ENCODE measurements at places on chromosomes 2 and 18.

- DNase-seq = no peak
Measured at GRCh38 chr2:120423167-120423943, 77.4 kb downstream of the INHBB start.

DNA sequence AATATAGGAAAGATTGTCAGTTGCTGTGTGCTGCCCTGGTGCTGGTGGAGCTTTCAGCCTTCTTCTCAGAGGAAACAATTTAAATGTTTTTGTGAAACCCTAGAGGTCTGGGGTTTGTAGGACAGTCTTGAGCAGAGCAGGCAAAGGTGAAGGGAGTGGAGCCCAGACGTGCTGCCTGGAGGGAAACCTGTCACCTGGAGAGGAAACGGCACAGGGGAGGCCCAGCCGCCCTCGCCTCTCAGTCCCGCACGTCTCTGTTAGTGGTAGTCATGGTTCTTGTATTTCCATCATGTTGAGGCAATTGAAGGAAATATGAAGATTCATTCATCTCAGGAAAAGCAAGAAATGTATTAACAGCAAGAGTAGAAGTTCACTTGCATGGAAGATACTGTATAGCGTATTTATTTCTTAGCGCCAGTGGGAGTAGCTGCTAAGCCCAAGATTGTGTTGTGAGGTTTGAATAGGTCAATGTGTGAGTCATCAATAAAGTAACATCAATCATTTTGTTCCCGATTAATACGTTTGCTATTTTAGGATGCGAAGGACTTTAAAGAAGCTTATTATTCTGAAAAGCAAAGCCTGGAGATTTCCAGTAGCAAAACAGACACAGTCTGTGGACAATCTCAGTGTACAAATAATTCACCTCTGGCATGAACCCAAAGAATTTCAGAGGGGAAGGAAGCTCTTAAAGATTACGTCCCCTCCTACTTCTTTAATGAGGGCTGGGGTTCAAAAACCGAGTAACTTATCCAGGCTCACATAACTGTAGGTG is 70.4 kb downstream of the LRRFIP1 start:
- DNase-seq = no peak

- no peak for DNase-seq
Measured at GRCh38 chr18:23238651-23239349, 103.5 kb downstream of the CABLES1 start.

DNA sequence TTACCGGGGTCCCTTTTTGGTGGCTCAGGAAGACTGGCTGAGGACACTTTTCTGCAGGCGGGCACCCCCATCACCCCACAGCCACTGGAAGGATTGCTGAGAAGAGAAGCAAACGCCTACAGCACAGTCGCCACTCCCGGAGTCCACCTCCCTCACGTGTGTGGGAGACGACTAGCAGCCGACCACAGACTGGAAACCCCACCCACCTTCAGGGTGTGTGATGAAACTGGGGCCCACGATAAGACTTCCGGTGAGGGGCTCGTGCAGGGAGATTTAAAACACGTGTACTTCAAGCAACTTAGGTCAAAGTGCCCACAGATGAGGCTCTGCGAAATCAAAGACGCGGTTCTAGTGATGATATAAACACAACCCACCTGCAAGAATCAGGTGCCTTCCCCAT is 26.3 kb downstream of the MBP start:
- DNase-seq = no peak

DNA sequence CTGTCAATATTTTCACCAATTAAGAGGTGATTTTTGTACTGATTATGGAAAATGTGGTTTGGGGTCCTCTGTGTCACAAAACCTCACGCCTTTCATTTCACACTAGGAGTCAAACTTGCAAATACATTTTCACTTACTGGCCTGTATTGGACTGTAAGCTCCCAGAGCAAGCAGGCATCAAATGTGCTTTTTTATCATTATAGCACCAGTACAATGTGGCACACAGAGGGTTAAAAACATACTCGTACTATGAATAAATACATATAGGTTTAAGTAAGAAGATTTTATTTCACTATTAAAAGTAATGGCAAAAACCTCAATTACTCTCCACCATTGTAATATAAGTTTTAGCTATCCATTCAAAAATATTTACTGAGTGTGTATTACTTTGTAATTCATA is 56.7 kb downstream of the ABCB11 start:
- no peak for DNase-seq

DNA sequence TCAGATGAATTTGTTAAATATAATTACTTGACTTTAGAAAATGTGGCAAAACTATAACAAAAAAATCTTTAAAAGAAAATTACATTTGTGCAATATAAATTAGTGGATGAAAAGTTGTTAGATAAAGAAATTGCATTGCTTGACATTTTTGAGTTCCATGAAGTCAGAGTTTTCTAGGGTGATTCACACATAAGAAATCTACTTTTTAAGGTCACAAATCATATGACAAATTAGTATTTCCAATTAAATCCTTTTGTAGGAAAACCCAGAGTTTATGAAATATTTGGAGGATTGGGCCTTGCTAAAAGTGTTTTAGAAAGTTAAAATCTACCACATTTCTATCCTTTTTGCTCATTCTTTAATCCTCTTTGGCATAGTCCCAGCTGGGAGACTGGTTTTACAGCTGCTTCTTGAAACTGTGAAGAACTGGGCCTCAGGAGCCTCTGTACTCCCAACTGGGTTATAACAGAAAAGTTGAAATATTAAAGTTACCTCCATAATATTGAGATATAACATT is 289.2 kb downstream of the LRRTM4 start:
- no peak for DNase-seq

- no peak for DNase-seq
Measured at GRCh38 chr2:138180692-138181386, 216.6 kb downstream of the HNMT start.

DNA sequence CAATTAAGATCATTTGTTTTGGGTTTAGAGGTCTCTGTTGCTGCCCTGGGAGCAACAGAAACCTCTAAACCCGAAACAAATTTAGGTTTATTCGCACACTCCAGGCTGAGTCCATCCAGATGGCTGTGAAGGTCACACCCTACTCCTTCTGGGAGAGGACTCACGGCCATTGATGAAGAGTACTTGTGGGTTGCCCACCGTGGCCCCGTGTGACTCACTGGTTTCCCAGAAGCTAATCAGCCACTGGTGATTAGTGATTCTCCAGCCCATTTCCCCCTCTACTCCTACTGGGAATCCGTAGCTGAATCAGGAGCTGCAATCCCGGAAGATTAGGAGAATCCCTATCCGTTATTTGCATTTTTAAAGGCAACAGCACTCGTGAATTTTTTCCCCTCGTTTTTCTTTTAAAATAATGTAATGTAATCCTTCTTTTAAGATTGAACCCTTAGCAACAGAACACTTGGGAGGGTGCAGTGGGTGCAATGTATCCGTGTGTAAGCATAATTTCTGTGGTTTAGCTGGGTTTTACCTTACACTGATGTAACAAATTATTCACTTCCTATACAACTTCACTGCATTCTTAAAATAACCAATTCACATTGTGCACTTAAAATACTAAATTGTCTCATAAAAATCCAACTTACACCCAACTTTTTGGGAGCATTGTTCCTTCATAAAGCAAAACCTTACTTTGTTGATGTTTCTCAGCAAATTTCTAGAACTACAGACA is 27.5 kb upstream of the EPAS1 start:
- no peak for DNase-seq

DNA sequence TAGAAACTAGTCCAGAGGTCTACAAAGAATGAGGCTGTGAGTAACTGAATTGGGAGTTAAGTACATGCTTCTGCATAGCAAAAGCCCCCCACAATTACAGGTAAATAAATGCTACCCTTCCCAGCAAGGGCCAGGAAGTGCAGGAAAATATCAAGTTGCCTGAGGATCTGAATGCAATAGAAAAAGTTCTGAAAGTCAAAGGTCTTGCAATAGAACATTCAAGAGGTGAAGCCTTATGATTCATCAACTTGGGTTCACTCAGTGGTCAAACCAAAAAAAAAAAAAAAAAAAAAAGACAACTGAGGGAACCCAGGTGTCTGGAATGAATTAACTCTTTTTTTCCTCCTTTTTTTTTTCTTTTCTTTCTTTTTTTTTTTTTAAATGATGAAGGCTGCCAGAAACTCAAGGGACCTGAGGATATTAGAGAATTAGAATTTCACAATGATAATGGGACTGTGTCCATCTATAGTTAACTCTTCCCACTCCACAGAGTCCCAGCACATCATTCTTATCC is 42.9 kb upstream of the RFX8 start:
- no peak for DNase-seq
